ENCODE measurements at places on chromosomes 7 and 10.

DNA sequence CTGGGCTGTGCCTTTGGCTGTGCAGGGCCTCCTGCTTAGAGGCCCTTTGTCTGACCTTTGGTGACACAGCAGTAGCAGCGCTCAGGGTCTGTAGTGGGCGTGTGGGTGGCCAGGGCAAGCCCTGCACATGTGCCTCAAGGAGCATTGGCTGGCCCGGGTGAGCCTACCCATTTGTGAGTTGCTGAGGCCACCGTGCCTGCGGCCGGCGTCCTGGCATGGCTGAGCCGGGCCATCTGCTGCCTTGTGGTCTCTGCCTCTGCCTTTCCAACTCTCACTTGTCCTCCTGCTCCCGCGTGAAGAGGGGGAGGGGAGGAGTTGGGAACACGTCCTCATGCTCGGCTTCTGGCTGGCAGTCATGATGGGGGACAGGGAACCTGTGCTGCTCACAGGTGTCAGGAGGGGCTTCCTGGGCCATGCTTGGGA is 9.2 kb upstream of the ORAI2 start:
- no peak for DNase-seq

DNA sequence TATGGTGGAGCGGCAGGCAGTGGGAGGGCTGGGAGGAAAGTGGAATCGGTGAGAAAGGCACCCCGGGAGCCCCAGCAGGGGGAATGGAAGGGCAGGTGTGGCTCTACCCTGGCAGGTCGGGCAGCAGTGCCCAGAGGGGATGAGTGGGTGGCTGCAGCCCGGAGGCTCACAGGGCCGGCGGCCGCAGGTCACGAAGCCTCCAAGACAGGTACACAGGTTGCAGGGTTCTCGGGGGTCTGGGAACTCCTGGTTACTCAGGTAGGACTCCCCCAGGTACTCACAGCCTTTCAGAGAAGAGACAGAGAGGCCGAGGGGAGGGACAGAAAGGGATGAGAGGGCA is 21.8 kb downstream of the KCP start:
- DNase-seq, result no peak

GRCh38 chr7:127807829-127808228 is 155.8 kb downstream of the SND1 start:
- DNase-seq, result no peak

- DNase-seq, result no peak
These were observed 1.6 kb downstream of the TAC1 start for GRCh38 chr7:97733276-97734161.

GRCh38 chr10:80515941-80516340 is 21.8 kb upstream of the SH2D4B start:
- DNase-seq, result no peak

DNA sequence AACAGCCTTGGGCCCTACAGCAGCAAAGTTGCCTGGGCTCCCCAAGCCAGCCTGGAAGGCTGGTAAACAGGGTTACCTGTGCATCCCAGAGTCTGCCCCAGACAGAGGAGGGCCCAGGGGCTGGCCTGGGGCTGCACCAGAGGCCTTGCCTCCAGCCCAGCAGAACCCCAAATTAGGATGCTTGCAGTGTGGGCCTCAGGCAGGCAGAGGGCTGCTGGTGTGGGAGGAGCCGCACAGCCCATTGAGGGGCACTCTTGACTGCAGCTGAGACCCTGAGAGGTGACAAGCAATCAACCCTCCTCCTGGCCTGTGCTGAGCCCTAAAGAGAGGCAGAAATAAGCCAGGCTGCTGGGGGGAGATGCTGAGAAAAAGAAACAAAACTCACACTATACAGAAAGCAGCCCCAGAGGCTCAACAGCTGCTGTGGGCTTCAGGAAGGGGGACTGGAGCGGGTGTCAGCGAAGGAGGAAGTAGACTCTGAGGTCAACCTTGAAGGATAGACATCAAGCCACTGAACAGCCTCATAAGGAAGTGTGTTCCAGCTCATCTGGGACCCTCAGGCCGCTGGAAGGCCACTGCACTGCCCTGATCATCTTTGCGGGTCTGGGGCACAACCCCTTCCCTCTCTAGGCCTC is 6.6 kb downstream of the AIFM2 start:
- DNase-seq, result no peak

DNA sequence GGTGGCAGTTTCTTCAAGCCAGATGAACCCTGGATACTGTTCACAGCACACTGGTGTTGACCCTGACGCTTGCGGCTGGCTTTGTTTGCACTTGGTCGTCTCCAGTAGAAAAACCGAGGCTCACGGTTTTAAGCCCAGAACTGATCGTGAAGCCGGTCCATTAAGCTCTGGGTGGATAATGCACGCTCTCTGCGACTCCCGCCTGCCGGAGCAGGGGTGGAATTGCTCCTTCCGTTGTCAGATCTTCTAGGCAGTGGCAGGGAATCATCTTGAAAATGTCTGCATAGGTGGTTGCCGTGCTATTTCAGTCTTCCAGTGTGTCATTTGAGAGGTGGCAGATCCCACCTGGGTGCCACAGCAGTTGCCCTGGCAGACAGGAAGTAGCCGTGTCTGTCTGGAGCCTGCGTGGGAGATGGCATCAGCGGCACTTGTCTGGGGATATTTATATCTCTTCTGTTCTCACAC is 35.9 kb upstream of the AP5Z1 start:
- DNase-seq, result peak; percentile 56

- DNase-seq, result no peak
These were observed 383.4 kb downstream of the CNTNAP2 start for GRCh38 chr7:146499970-146500369.

DNA sequence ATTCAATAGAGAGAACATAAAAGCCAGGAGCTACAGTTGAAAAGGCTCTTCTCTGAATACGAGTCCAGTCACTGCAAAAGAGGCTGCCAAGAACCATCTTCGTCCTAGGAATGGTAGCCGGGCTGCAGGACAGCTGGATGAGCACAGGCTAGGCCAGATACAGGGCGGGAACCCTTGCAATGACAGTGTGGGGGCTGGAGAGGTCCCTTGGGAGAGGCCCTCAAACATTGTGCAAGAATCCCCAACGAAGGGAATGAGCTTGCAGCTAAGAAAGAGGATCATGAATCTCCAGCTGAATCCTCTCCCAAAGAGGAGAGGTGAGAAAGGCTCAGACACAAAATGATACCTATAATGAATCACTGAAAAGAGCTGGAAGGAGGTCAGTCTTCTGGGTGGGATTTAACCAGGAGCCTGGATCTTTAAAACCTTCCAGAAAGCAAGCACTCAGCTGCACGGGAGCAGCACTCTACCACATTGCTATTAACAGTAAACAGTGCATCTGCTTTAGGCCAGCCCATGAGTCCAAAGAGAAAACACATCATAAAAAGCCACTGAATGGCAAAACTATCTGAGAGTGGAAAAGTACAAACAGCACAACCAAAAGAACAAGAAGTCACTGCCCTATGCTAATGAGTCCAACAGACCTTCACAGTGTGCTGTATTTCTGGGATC is 287.9 kb downstream of the TNS3 start:
- no peak for DNase-seq

- no peak for DNase-seq
These were observed 58.6 kb upstream of the COL13A1 start for GRCh38 chr10:69742928-69743602.

- no peak for DNase-seq
These were observed 51.3 kb downstream of the TSPAN12 start for GRCh38 chr7:120806669-120807068.

DNA sequence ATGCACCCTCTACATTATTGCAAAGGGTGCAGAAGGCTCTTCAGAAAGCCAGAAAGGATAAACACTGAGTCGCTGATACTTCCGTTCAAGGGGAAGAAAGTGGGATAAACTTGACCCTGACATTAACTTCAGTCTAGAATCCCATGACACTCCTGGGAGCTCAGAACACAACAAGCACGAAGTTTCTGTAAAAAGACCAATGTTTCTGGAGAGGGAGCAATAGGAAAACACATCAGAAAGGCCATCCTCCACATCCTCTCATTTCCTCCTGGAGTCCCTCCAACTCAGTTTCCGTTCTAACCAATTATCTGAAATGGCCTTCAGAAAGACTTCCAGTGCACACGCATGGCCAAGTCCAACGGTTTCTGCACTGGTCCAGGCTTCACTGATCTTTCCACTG is 113.5 kb downstream of the SORBS1 start:
- DNase-seq, result no peak

DNA sequence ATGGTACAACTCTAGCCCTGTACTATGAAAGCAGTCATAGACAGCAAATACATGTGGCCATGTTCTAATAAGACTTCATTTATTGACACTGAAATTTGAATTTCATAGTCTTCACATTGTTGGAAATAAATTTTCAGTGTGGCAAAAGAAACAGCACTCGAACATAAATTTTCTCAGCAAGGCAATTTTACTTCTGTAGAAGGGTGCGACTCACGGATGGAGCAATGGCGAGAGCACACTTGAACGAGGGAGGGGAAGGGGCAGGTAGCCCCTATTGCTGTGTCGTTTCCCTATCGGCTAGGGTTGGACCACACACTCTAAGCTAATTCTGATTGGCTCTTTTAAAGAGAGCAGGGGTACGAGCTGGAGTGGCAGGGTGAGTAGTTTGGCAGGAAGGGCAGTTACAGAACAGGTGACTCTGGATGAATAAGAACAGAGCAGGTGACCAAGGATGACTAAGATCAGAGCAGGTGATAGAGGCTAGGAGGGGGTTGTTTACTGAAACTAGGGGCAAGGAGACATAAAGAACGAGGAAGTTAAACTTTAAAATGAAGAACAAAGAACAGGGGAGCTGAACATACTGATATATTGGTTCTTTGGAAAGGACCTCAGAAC is 52.0 kb downstream of the LRRC4 start:
- DNase-seq, result no peak

- no peak for DNase-seq
These were observed 28.0 kb downstream of the STARD3NL start for GRCh38 chr7:38206071-38206470.

DNA sequence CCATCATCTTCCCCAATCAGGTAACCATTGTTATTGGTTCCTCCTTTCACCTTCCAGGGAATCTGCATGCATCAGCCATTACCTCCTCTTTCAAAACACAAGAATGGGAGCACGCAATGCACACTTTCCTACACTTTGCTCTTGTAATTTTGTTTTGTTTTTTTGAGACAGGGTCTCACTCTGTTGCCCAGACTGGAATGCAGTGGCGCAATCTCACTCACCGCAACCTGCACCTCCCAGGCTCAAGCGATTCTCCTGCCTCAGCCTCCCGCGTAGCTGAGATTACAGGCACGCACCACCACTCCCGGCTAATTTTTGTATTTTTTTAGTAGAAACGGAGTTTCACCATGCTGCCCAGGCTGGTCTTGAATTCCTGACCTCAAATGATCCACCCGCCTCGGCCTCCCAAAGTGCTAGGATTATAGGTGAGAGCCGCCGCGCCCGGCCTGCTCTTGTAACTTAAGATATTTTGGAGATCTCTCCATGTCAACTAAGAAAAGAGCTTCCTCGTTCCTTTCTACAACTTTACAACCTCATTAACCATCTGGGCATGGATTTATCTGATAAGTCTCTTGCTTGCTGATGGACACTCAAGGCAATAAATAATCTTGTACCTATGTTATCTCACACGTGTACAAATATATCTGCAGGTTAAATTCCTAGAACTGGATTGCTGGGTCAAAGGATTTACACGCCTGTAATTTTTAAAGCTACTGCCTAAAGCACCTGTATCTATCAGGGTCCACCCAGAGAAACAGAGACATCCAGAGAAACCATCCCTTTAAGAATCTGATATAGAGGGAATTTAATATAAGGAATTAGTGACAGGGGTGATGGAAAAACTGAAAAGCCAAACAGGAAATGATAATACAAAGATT is 4.2 kb downstream of the CYTH3 start:
- DNase-seq, result no peak

- DNase-seq, result no peak
These were observed 114.9 kb upstream of the ZMIZ1 start for GRCh38 chr10:78953799-78954297.

GRCh38 chr7:47454974-47455871 is 126.7 kb downstream of the TNS3 start:
- no peak for DNase-seq

GRCh38 chr10:14585287-14586193 is 189.2 kb downstream of the FAM107B start:
- DNase-seq, result no peak

- no peak for DNase-seq
These were observed 4.0 kb upstream of the PLXNA4 start for GRCh38 chr7:132580277-132580676.

DNA sequence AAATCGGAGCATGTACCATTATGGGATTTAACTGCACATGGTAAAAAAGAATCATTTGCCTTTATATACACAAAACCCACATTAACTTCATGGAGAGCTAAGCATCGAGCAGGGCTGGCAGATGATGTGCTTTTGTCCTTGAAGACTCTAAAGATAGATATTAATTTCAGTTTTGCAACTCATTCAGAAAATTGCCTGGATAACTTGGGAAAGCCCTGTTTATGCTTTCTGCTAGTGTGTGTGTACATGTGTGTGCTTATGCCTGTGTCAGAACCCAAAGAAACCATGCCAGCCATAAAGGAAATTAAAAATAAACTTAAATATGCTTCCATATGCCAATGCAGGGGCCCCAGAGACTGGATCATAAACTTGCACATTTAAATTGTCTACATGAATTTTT is 640.0 kb downstream of the PARD3 start:
- DNase-seq, result no peak

- no peak for DNase-seq
These were observed 3.6 kb downstream of the PLAC9 start for GRCh38 chr10:80136134-80136571.

- no peak for DNase-seq
These were observed 44.2 kb upstream of the SLC35G1 start for GRCh38 chr10:93849593-93849992.

GRCh38 chr7:7976677-7977076 is 8.1 kb downstream of the GLCCI1 start:
- DNase-seq, result no peak

GRCh38 chr10:130717083-130717482 is 580.9 kb downstream of the GLRX3 start:
- DNase-seq, result no peak

- no peak for DNase-seq
These were observed 5.1 kb upstream of the PLPP4 start for GRCh38 chr10:120451968-120452367.

GRCh38 chr7:99642027-99642426 is 25.3 kb downstream of the ZSCAN25 start:
- DNase-seq, result no peak

DNA sequence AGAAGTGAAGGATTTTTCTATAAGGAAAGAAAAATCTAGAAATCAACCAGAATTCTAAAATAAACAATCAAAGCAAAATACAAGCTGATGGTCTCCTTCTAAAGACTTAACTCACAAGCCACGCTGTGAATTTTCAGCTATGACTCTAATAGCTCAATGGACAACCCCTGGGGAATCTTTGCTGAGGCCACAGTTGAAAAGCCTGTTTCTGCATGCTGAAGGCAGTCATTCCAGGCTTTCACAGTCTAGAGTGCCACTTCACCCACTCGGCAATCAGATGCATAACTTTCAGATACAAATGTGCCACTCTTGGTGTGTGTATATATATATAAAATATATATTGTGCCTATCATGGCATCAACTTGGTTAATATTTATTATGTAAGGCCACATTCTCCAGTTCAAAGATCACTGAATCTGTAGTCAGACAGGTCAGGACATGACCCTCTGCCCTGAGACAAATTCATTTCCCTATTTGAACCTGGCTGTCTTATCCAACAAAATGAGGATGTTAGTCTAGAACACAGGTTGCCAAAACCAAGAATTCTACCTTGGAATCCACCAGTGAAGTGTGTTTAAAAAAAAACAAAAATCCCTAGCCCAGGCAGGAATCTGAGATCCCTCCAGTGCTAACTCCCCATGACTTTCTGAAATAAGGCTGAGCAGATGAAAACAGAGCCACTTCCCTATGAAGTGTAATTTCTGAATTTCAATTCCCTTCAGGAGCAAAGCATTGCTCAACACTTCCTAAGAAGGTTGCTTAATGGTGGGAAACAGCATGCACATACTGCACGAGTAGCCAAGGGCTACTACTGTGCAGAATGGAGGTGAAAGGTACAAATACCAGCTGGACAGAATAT is 9.9 kb downstream of the LIPA start:
- no peak for DNase-seq

Data from effector CD4-positive, alpha-beta T cell (primary cell).